Myocyte (in vitro differentiated cells): ENCODE measurements at places on chromosomes 5 and 9. TPM values are rescaled to one million over a fixed set of nuclear protein-coding genes. Genes with fewer than 3 reads are reported as not detected.
A peak's percentile ranks its signal among the peaks of the same experiment; 100 is the strongest.

The UBLCP1 gene
- 27.4 and 28.6 TPM in 2 replicates for total RNA-seq

The ANXA2R gene
- 0.86 and 0.88 TPM in 2 replicates for total RNA-seq

The TAF11L10 gene
- not detected in 2 replicates for total RNA-seq

The CFAP90 gene
- not detected in 2 replicates for total RNA-seq

The SLC25A2 gene
- 0.43 and 0.62 TPM in 2 replicates for total RNA-seq

The SOX30 gene
- 0.05 and 0.47 TPM in 2 replicates for total RNA-seq

The CER1 gene
- total RNA-seq, result not detected in 2 replicates

DNA sequence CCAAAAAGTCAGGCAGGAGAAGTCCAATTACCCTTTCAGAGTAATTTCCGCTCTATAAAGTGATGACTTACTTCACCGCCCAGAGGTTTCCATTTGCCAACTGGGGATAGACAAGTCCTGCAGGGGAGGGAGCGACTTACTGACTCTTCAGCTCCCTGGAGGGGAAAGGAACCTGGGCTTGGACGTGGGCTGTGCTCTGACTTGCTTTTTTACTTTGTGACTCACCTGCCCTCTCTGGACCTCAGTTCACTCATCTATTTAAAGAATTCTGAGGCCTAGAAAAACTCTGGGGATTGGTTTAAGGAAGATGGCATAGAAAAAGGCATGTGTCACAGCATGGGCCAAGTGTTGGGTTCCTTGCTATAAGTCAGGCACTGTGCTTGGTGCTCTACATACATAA, 180.4 kb upstream of the TRIM32 start:
- no peak for DNase-seq

DNA sequence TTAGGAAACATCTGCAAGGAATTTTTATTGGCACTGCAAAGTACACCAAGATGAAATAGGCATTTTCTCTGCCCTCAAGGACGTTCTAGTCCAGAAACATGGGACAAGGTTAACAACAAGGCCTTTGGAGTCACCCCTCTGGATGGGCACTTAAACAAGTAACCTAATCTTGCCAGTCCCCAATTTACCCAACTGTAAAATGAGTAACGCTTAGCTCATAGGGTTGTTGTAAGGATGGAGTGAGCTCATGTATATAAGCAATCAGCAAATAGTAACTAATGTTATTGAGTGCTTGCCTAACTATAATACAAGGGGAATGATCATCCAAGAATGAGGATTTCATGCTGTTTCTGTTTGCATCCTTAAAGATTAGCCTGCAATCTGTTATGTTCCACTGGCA, 189.3 kb downstream of the PAPPA start:
- no peak for DNase-seq

- DNase-seq, result peak; percentile 20
Measured at GRCh38 chr9:134968011-134968822, 50.5 kb upstream of the FCN1 start.

GRCh38 chr5:55691265-55692105, 20.6 kb downstream of the SLC38A9 start:
- DNase-seq, result peak; percentile 70

GRCh38 chr5:56640763-56641406, 174.5 kb upstream of the MAP3K1 start:
- DNase-seq, result no peak

GRCh38 chr9:114396558-114397218, 8.9 kb upstream of the AKNA start:
- no peak for DNase-seq

DNA sequence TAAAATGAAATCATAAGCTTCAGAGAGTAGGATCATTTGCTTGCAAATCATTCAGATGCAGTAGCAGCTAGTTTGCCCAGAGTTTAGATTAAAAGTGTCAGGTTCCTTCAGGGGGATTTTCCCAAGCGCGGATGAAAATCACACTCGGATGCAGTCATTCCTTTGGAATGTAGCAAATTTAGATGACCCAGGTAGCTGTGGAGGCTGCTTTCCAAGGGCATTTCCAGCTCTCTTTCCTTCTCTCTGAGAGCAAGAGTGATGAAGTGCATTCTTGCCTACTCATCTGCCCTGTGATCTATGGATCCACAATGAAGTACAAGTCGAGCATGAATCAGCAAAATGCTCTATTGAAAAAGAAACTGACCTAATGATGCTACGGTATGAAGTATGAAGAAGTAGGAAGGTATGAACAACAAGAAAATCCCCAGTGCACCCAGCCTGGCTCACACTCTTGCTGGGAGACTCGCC, 200.2 kb downstream of the PLK2 start:
- peak; percentile 34 for DNase-seq

GRCh38 chr5:76469656-76470290, 66.7 kb downstream of the IQGAP2 start:
- DNase-seq, result no peak

DNA sequence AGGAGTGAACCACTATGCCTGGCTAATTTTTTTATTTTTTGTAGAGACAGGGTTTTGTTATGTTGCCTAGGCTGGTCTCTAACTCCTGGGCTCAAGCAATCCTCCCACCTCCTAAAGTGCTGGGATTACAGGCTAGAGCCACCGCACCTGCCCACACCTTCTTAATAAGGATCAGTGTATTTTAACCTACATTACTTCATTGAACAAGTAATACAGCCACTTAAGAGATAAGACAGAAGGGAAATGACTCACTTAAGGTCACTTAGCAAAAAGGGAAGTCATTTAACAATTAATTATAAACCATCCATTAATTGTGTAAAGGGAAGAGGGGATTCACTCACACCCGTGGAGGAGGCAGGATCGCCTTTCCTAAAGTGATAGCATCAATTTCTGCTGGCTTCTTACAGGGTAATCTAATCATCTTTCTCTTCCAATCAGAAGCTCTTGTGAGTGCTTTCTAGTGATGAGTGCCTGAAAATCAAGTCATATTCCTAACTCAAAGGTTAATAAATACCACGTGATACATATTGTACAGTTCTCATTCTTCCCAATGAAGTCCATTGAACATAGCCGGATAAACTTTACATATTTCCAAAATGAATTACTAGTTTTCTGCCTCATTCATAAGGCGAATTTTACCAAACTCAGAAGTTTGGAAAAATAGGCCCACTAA, 3.5 kb downstream of the FBXW11 start:
- no peak for DNase-seq
